Cortex of kidney (tissue), 1 donor: ENCODE measurements at places on chromosomes 7 and 10.

- no peak for DNase-seq
These were observed 95.8 kb upstream of the AGBL3 start for GRCh38 chr7:134890246-134891240.

GRCh38 chr10:120806081-120806480 is 45.1 kb upstream of the WDR11 start:
- no peak for DNase-seq

GRCh38 chr7:141281311-141281710 is 207.4 kb downstream of the TMEM178B start:
- no peak for DNase-seq

- no peak for DNase-seq
These were observed 283.0 kb upstream of the MAGI2 start for GRCh38 chr7:79736418-79736817.

GRCh38 chr7:99863847-99864440 is 12.9 kb downstream of the OR2AE1 start:
- DNase-seq: no peak

DNA sequence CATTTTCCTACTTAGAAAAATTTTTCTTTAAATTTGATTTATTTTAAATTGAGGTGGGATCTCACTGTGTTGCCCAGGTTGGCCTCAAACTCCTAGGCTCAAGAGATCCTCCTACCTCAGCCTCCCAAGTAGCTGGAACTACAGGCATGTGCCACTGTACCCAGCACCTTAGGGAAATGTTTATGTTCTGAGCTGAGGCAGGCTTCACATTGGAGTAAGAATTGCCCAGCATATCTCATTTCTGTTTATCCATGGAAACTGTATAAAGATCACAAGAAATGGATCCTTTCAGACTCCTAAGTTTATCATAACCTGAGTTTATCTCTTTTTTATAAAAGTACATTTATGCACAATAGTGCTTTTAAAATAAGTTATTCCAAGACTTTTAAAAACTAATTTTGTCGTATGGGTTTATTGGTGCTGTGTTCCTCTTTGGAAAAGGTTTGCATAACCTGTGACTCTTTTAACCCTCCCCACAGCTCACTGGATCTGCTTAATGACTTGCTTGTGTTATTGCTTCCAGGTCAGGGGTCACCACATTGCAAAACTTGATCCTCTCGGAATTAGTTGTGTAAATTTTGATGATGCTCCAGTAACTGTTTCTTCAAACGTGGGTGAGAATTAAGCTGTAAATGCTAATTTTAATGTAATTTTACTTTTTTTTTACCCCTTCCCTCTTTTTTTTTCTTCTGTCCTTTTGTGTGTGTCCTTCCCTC is 40.7 kb downstream of the OGDH start:
- DNase-seq: no peak

- DNase-seq: no peak
These were observed 79.6 kb downstream of the LARP4B start for GRCh38 chr10:851901-852300.

GRCh38 chr7:12861070-12861469 is 173.6 kb downstream of the ARL4A start:
- DNase-seq: no peak

- DNase-seq: no peak
These were observed 41.9 kb downstream of the AGK start for GRCh38 chr7:141593134-141593533.

- DNase-seq: no peak
These were observed 103.1 kb upstream of the AFAP1L2 start for GRCh38 chr10:114507449-114507848.

DNA sequence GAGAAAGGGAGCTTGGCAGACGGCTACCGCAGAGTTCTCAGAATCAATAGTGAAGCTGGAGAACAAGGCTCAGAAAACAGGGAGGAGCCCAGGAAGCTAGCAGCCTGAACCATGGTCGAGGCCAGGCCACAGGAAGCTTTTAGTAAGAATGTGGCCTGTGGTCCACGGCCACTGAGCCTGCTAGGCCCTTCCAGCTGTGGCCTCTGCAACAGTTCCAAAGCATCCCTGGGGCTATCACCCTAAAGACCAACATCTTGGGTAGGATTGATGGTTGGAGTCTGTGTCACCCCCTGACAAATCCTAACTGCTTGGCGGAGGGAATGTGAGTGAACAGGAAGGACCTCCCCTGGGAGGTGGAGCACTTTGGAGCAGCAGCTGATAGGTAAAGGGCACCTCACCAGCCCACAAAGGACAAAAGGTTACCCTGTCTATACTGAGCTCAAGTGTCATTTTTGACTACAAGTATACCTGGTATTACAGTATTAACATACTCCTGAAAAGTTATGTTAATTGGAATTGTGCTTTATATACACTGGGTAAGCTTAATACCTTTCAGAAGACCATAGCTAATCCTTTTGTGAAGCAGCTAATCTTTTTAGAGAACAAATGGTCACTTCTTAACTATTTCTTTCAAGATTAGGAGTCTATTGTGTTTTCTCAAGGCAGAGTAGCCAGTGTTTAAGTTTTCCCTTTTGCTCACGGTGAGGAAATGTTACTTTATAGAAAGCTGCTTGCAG is 18.7 kb downstream of the PTPRE start:
- DNase-seq: no peak

GRCh38 chr7:25181532-25181931 is 46.8 kb downstream of the NPVF start:
- no peak for DNase-seq

DNA sequence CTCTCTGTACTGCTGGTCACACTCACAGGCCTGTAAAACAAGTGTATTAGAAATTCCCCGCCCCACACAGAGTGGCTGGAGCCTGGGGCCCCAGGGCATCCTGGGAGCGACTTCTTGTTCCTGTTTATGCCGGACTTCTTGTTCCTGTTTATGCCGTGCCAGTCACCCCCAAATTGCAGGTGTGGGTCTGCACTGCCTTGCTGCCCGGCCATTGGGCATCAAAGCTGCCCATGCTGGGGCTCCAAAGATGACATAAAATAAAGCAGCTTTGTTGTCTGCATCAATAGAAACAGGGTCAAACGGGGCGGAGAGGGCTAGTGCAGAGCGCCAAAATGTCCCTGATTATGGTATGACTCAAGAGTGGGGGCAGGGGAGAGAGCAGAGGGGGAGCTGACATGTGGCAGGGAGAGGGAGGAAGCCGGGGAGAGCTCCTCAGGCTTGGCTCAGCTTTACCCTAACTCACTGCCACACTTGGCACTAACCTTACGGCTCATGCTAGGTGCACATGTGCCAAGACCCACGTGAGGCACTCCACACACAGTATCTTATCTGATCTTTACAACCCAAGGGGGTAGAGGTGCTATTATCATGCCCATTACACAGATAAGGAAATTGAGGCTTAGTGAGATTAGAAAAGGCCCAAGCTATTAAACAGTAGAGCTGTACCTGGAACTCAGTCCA is 98.4 kb downstream of the PIP4K2A start:
- no peak for DNase-seq

- no peak for DNase-seq
These were observed 5.0 kb downstream of the PRKG1 start for GRCh38 chr10:51079331-51079730.

DNA sequence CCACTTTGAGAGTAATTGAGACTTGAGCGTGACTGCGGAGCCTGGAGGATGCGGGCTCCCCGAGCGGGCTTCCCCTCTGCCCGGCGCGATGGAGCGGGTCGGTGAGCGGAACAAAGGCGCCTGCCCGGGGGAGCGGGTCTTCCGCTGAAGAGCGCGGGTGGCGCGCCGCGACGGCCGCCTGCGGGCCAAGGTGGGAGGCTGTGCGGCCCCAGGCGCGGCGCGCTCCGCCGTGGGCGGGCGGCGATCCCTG is at the start of gene GALNT17:
Gene GALNT17, plus strand, starts transcription at position 18 of the 250 bp plus-strand sequence.
- no peak for DNase-seq

- no peak for DNase-seq
These were observed 56.3 kb downstream of the PRPF18 start for GRCh38 chr10:13643016-13643415.

DNA sequence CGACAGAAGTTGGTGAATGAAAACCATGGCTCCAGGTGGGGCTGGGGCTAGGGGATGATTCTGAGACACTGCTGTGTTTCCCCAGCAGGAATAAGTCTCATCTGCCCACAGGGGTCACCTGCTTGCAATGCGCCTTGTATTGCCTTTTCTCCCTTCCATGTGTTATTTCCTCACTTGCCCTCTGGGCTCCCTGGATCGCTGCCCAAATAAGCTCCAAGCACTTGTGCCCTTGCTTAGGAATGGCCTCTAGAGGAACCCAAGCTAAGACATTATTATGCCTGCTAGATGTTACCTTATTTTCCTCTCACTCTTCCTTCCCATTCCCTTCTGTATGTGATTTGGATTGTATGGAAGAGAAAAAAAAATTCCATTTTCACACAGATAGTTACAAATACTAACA is 24.8 kb upstream of the PLPP4 start:
- no peak for DNase-seq

- no peak for DNase-seq
These were observed 863 bp downstream of the CALD1 start for GRCh38 chr7:134780166-134780828.

DNA sequence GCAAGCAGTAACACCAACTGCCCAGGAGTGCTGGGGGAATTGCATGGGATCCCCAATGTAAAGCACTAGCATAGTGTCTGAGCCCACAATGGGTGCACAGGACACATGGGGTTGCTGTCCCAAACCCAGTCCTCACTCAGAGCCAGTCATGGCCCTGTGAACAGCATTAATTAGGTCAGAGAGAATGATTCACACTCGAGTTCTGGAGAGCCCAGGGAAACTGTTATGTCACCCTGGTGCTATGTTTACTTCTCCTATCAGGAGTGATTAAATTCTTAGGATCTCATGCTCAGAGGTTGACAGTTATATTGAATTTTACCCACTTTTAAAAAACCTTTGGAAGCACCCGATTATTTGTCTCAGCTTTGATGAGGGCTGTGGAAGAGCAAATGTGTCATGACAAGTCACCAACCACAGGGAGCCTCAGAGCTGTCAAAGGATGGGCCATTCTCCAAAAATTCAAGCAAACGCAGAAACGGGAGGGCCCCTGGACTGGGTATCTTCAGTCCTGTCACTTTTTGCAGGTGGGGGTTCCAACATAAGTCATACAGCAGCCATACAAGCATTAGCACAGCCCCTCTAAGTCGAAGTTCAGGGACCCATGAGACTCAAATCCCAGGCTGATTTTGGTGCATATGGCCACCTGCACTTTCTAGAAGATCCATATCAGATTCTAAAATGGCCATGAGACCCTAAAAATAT is 1.3 kb upstream of the RASSF4 start:
- DNase-seq: no peak

DNA sequence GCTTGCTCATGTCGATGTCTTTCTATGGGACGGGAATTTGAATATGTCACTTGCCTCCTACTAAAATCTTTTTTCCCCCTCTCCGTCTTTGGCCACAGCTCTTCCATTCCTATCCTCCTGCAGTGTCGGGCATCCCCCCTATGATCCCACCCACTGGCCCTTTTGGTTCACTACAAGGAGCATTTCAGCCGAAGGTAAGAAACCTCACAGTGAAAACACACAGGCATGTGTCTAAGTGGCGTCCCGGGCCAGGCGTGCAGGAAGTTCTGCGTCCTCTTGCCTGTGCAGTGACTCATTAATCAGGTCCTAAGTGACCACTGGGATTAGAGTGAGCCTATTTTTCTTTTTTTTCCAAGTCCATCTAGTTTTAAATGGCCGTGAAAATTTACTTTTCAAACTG is 360.5 kb upstream of the GALNT17 start:
- no peak for DNase-seq

- no peak for DNase-seq
These were observed 85.0 kb downstream of the PRKCQ start for GRCh38 chr10:6494936-6495592.

DNA sequence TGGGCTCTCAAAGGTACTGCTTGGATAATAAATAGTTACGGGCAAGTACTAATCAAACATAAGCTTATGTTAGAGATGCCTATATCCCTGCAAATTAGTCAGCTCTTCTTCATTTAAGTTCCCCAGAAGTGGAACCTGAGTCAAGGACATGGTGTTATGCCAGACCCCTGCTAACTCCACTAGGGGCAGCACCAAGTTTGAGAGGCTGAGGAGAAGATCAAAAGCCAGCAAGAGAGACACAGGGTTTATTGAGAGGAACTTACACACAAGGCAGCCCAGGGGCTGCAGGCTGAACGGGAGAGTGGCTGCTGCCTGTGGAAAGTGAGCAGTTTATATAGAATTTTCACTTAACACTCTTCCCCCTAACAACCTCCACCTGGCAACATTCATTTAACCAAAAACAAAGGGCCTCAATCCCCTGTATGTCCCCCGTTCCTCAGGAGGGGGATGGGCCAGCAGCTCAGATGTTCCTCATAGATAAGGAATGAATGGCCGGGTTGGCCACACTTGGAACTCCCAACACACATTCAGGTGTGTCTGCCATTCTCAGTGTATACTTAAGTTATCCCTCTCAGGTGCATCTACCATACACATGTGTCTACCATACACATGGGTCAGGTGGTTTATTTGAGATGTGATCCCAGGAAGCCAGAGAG is 62.6 kb upstream of the GHITM start:
- DNase-seq: no peak

DNA sequence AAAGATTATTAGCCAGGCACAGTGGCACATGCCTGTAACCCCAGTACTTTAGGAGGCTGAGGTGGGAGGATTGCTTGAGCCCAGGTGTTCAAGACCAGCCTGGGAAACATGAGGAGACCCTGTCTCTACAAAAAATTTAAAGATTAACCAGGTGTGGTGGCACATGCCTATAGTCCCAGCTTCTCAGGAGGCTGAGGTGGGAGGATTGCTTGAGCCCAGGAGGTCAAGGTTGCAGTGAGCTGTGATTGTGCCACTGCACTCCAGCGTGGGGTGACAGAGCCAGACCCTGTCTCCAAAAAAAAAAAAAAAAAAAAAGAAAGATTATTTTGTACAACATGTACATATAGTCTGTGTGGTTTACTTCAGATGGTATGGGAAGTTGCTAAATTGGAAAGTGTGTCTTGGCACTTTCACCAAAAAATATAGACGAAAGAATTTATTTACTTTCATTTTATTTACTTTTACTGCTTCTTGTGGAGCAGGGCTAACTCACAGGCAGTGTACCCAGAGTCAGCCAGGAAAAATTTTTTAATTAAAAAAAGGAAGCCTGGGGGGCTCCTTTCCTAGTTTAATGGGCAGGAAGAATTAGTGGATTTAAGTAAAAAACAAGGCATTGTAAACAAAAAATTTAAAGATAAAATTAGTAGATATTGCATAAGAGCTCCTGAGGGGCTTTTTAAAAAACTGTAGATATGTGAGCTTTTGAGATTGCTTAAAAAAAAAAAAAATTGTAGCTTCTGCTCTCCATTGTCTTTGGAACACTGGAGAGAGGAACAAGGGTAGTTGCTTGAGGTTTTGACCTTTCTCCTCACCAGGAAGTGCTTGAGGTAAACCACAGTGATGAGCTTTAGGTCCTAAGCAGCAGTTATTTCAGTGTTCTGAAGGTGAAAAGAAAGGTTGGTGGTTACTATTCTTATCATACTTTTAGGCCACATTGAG is 44.6 kb upstream of the VDAC2 start:
- DNase-seq: no peak
